ENCODE measurements at places on chromosomes 4 and X.
A peak's percentile ranks its signal among the peaks of the same experiment; 100 is the strongest.

DNA sequence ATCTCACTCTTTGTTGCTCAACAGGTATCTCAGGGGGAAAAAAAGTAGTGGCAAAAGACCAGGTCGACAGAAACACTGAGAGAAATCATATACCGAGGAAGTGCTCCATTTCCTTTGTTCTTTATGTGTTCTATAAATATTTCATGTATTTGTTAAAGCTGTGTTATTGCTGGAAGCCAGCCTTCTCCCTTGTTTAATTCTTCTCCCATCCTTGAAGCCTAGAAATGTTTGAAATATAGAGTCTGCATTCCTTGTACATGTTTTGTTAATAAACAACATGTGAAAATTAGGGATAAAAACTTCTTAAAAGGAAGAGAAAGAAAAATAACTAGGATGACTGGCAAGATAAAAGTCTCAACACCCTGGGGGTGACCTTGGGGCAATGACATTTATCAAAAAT lies 186.2 kb downstream of the ANKRD50 start:
- DNase-seq: no peak

- no peak for DNase-seq
Observed at GRCh38 chr4:82569076-82569475, 7.3 kb upstream of the TMEM150C start.

- no peak for DNase-seq
Observed at GRCh38 chrX:66602381-66602938, 36.4 kb downstream of the EDA2R start.

DNA sequence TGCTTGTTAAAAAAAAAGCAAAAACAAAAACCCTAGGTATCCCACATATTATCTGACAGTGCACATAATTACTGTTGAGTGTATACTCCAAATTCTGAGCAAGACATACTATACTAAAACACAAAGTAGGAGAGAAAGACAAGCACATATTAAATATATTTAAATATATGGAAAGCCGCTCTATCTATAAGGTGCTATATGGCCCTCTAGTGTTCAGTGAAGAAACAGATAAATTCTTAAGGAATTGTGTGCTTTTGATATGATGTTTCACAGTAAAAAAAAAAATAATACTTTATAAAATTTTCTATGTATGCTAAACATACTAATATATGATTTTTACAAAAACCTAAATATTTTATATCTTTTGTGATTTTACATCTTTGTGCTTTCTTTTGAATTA lies 137.8 kb downstream of the FBXW7 start:
- DNase-seq: no peak

DNA sequence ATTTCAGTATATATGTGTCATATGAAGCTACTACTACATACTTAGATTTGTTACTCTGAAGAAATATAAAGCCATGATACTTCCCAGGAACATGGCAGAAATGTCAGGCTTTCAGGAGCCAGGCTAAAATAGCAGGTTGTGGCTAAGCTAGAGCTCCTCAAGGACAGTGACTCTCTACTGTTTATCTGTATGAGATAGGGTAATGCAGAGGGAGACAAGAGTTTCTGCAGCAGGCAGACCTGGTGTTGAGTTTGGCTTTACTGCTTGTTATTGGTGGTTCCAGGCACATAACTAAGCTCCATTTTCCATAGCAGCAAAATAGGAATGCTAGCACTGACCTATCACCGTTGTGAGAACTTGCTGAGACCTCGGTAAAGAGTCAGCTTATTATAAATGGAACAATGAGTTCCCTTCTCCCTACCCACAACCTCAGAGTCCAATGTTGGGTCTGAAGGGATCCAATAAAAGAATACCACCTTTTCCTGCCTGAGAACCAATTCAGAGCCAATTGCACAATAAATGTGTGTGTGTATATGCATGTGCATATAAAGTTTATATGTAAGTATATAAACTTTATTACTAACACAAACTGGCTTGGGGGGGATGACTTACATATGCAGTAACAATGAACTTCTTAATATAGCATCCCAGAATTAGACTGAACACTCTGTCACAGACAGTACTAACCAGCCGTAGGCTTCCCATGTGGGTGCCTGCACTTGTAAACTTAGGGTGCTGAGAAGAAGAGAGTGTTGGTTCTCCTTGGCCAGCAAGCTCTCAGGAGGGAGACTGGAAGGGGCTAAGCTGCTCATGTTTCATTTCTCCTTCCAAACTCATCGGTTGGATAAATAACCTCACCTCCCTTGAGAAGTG lies 51.9 kb upstream of the PAQR3 start:
- DNase-seq: no peak

- no peak for DNase-seq
Observed at GRCh38 chrX:16882169-16882568, 12.0 kb upstream of the RBBP7 start.

DNA sequence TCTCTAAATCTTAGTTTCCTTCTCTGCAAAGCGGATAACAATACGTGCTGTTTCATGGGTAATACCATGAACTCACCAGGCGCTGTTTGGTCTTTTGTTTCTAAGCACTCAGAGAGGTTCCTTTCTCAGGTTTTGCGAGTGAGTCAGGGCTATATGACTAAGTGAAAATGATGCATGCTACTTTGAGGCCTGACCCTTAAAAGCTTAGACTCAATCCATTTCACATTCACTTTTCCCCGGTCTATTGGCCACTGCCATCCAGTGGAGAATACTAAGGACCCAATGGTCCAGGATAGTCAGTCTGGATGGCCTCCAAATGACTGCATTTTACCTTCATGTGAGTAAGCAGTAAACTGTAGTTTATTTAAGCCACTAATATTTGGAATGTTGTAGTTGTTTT lies 400.8 kb upstream of the SLIT2 start:
- peak; percentile 95 for DNase-seq

DNA sequence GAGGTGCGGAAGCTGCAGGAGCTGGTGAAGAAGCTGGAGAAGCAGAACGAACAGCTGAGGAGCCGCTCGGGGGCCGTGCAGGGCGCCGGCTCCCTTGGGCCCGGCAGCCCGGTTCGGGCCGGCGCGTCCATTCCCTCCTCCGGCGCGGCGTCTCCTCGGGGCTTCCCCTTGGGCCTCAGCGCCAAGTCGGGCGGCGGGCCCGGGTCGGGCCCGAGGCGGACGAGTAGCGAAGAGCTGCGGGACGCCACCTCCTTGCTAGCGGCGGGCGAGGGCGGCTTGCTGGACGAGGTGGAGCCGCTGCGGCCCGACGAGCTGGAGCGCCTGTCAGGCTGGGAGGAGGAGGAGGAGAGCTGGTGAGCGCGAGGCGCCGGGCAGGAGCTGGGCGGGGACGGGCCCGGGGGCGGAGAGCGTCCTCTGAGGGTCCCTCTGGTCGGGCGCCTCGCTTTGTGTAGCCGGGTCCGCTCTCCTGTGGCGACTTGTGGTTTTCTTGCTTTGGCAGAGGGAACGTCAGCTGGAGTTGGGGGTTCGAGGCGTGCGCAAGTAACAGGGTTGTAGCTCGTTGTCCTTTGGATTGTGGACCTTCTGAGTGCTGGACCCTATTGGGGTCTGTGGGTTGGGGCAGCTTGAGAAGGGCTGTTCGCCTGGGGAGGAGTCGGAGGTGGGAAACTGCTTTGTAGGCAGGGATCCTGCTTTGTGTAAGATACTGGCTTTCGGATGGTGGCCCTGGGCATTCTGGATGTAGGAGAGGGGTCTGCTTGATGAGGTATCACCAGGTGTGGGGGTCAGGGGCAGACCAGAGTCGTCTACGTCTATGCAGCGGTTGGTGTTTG lies 662 bp downstream of the SLAIN2 start:
- no peak for DNase-seq

- no peak for DNase-seq
Observed at GRCh38 chr4:100188829-100189228, 1.4 kb downstream of the DDIT4L start.

DNA sequence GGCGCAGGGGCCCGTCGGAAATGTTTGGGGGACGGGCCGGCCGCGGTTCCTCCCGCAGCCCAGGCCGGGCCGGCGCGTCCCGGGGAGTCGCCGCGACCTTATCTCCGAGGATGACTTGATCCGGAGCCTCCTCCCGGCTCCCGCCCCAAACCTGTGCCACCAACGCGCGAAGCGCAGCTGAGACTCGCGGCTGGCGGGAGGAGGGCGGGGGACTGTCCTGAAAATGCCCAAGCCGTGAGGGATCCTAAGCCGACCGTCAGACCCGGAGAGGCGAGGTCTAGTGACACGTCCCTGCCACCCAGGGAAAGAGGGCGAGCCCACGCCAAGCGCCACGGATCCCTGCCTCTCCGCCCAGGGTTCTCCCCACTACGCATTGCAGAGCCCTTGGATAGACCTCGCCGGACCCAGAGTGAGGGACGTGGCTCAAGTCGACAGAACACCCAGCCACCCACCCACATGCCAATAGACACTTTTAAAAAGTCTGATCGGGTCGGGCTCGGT lies 26.9 kb downstream of the UTP14A start:
- no peak for DNase-seq

DNA sequence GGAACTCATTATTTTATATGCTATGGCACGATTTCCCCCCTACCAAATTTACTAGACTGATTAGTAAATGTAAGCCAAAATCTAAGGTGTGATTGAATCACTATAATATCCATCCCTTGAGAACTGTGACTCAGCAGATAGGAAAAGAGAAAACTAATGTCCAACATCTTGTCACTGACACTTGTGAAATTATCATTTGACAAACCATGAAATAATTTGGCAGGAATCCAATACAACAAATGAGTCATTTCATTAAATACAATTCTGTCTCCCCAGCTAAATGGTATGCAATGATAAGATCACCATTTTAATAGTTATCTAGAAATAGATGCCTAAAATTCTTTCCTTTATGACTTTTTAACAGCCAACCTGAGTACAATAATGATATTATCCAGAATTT lies 462.3 kb downstream of the DMD start:
- no peak for DNase-seq

DNA sequence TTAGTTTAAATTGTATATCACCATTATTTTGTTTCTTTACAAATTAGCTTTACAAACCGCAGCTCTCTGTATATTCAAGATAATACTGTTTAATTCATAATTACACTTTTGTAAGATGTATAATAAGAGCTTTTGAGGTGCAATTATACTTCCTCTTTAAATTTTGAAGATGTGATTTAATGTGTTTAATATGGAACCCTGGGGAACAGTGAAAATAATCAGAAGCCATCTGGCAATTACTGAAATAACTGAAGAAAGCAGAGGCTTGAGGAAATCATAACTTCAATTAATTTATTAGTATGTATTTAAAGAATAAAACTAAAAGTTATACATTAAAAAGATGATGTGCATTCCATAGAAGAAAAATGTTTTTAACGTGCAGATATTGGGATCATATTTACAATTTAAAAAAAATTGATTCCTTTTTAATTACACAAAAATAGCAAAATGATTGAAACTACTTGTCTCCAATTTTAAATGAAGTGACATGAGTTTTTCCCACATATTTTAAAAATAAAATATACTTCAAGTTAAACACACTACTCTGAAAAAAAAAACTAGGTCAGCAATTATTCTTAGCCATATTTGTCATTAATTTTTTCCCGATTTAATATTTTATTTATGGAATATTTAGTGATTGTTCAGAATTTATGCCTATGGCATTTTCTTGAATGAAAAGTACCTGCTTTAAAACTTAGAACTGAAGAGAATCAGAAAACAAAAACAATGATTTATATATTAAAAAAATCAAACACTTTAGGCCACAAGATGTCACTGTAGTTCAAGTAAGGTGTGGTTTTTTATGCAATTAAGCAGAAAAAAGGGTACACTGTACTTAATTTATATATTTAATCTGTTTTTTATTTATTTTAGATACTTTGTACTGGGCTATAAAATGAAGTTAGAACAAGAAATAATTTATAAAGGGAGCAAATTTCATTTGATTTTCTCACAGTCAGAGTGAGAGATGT lies 942.7 kb upstream of the NDST4 start:
- no peak for DNase-seq

GRCh38 chrX:100643212-100643611 lies 787 bp upstream of the SRPX2 start:
- DNase-seq: no peak

DNA sequence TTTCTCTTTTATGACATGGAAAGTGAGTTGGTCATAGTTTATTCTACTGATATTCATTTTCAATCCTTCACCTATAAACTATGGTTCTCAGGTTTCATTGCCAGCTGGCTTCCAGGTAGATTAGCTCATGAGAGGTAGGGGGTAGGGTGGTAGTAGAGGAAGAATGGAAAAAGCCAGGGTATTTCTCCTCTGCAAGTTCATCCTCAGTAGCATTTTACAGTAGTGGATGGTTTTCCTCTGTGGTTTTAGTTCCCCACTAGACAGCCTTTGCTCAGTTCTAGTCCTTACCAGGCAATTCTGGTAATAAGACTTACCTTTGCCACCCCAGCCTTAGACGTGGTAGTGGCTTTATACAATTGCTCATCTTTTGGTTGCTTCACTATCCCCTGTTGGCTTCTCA lies 8.9 kb upstream of the NAA11 start:
- no peak for DNase-seq

DNA sequence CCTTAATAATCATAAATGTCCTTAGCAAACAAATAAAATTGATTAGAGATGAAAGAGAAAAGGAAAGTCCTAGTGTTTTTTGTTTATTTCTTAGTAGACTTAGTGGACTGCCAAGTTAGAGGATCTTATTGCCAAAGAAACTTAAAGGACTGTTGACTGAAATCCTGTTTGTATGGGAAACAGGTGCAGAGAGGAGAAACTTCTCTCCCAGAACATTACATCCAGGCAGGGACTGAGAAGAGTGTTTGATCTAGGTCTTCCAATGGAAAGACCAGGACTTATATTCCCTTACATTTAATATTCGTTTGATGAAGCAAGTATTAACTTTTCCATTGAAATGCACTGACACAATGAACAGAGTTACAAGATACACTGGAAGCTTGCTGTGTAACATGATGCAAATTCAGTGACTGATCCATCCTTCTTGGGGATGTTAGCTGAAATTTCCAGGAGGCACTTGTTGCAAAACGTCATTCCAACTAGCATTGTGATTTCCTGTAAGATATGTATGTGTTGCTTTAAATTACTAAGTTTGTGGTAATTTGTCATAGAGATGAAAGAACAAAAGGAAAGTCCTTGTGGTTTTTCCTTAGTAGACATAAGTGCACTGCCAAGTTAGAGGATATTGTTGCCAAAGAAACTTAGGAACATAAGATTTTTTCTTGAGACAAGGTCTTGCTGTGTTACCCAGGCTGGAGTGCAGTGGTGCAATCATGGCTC lies 505.6 kb downstream of the STIM2 start:
- DNase-seq: no peak

DNA sequence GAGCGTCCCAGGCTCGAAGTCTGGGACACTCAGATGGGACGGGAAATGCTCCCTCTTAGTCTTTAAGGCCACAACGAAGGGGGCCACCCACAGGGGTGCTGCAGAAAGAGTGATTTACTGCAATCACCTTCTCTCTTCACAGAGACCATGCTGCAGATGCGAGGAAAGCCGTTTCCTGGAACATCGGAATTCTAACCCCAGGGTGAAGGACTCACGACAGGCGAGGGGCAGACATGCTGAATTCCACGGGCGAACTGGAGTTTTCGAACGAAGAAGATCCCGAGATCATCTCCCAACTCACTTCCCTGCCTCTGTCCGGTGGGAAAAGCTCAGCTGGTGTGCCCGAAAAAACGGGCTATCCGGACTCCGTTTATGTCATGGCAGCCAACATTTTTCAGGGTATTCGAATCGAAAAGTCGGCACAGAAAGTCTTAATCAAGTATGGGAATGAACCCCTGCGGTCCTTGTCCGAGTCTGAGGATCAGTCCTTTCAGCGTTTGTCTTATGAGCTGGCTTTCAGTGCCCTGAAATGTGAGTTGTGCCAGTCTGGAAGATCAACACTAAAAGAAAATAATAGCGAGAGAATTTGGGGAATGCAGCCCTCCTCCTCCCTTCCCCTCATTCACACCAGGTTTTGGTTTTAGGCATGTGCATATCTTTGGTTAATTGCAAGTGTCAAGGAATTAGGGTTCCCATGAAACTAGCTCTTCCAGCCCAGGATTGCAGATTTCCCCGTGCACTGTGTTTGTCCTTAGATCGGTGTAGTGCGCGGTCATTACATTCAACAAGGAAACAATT lies 905 bp downstream of the NSUN7 start:
- no peak for DNase-seq
